ENCODE measurements at places on chromosomes 3 and 15. TPM values are rescaled to one million over a fixed set of nuclear protein-coding genes. Genes with fewer than 3 reads are reported as not detected.

The CLEC3B gene
- 45.3 TPM for total RNA-seq

The GHSR gene
- total RNA-seq = not detected

The LAMB2 gene
- total RNA-seq = 444 TPM

The ZNF80 gene
- total RNA-seq = 0.28 TPM

The GPR15 gene
- not detected for total RNA-seq

The STRIT1 gene
- not detected for total RNA-seq

The CCDC13 gene
- 5.3 TPM for total RNA-seq

The PARP15 gene
- total RNA-seq = 4.9 TPM

The DAZL gene
- not detected for total RNA-seq

The GOLGA8R gene
- total RNA-seq = 6.3 TPM

The RETNLB gene
- total RNA-seq = not detected

The TGM4 gene
- not detected for total RNA-seq

The CHRD gene
- total RNA-seq = 16.8 TPM

The NIT2 gene
- total RNA-seq = 57.5 TPM

The PPM1L gene
- 13.8 TPM for total RNA-seq

The RLBP1 gene
- not detected for total RNA-seq

The SLC24A5 gene
- total RNA-seq = not detected

The NTRK3 gene
- 25.5 TPM for total RNA-seq

The AADACL2 gene
- total RNA-seq = not detected

The ZIC4 gene
- not detected for total RNA-seq
